SK-N-DZ (cell line): ENCODE measurements at places on chromosomes 1 and 21.

- peak; percentile 34 for DNase-seq
Observed at GRCh38 chr1:107153014-107153413, 12.2 kb downstream of the NTNG1 start.

- no peak for DNase-seq
Observed at GRCh38 chr21:38533887-38534286, 35.6 kb upstream of the ERG start.

- peak; percentile 29 for DNase-seq
Observed at GRCh38 chr1:32925403-32926162, 24.4 kb upstream of the TMEM54 start.

GRCh38 chr1:34415140-34415539, 238.4 kb downstream of the C1orf94 start:
- DNase-seq, result no peak

DNA sequence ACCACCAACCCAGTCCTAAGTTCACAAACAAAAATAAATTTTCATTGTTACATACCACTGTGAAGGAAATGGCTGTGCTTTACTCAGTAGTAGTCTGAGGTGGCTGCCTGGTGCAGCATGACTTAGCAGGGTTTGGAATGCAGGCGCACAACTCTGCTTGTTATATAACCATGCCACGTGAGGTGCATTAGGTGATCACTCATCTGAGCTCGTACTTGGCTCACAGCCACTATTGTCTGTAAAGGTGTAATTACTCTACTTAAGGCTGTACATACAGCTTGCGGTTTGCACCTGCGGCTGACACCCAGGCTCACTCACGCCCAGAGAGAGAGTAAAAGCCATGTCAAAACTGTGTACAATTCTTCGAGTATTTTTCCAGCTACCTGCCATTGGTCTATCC, 599.4 kb downstream of the LTN1 start:
- DNase-seq, result no peak
